ENCODE measurements at places on chromosomes 4 and X.
A peak's percentile ranks its signal among the peaks of the same experiment; 100 is the strongest.

DNA sequence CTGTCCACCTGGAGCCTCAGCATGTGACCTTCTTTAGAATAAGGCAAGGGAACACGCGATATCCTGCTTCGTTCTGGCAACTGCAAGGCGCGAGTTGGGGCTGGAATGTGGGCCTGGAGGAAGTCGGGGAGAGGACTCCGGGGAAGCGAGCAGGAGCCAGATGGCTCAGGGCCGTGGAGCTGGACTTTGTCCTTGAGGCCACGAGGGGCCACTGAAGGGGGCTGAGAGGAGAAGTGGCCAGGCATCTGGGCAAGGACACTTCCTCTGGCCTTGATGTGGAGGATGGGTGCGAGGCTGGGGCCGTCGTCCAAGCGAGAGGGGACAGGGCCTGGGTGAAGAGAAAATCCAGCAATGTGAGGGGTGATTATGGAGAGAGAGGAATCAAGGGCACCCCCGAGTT lies 12.2 kb upstream of the DUSP9 start:
- no peak for DNase-seq

GRCh38 chr4:158133551-158133950 lies 39.3 kb downstream of the GASK1B start:
- no peak for DNase-seq

- peak; percentile 54 for DNase-seq
Measured at GRCh38 chr4:108829966-108830492, 67.2 kb upstream of the ETNPPL start.

- no peak for DNase-seq
Measured at GRCh38 chrX:103773445-103773844, 3.2 kb upstream of the PLP1 start.

GRCh38 chr4:154427149-154427548 lies 64.5 kb downstream of the DCHS2 start:
- no peak for DNase-seq

DNA sequence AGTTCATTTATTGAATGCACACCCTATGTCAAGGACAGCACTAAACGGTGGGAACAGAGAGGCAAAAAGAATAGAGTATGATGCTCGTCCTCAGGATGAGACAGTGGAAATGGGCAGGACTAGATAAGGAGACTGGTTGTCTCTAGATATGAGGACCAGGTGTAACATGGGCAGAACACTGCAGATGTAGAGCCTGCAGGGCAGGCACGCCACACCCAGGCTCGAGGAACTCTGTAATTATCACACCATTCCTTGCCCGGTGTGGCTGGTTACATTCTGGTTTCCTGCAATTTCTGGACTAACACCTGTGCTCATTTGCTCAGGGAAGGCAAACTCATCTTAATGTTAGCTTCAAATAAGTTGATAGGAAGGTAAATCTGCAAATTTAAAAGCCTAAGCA lies 334.4 kb downstream of the DHX15 start:
- DNase-seq: no peak

GRCh38 chrX:150692831-150693724 lies at the start of gene MTMR1:
Gene MTMR1 (plus strand): TSS chrX:150693396. CDS start chrX:150693531, 135 bp downstream.
- DNase-seq: peak; percentile 14

DNA sequence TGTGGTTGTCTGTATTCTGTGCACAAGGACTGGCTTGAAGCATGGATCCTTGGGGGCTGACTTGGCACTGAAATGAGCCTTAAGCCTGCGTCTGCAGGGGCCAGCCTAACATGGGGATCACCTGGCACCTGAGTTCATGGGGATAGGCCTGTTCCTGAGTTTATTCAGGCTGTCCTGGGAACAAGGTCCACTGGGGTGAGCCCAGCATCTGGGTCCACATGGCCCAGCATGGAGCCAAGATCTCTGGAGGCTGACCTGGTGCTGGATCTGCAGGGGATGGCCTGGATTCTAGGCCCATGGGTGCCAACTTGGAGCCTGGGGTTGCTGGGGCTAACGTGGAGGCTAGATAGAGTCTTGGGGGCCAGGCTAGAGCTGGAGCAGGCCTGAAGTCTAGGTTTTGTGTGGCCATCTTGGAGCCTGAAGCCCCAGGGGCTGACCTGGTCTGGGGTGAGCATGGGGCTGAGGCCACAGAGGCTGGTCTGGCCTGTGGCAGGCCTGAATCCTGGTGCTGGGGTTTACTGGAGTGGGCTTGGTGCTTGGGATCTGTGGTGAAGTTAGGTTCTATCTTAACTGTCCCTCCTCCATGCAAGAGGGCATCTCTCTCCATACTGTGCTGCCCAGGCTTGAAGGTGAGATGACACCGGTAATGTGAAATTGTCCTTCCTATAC lies 652 bp upstream of the KLKB1 start:
- no peak for DNase-seq

DNA sequence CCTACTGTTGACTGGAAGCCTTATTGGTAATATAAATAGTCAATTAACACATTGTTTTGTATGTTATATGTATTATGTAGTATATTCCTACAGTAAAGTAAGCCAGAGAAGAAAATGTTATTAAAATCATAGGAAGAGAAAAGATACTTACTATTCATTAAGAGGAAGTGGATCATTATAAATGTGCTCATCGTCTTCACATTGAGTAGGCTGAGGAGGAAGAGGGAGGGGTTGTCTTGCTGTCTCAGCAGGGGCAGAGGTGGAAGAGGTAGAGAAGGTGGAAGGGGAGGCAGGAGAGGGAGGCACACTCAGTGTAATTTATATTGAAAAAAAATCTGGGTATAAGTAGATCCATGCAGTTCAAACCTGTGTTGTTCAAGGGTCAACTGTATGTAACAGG lies 10.6 kb downstream of the CDKL5 start:
- DNase-seq: no peak

- DNase-seq: peak; percentile 72
Measured at GRCh38 chr4:105843941-105844340, 51.3 kb upstream of the NPNT start.

- peak; percentile 51 for DNase-seq
Measured at GRCh38 chr4:105191621-105192210, 45.0 kb downstream of the TET2 start.

DNA sequence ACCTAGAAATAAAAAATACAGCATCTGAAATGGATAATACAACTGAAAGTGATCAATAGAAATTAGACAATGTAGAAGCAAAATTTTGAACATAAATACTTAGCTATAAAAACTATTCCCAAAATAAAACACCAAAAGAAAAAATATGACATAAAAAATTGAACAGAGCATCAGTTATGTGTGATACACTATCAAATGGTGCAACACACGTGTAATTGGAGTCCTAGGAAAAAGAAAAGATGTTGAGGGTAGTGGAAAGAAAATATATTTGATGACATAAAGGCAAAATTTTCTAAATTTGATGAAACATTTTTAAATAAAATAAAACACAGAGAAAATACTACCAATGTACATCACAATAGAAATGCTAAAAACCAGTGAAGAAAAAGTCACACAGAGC lies 63.1 kb downstream of the NPY2R start:
- no peak for DNase-seq

DNA sequence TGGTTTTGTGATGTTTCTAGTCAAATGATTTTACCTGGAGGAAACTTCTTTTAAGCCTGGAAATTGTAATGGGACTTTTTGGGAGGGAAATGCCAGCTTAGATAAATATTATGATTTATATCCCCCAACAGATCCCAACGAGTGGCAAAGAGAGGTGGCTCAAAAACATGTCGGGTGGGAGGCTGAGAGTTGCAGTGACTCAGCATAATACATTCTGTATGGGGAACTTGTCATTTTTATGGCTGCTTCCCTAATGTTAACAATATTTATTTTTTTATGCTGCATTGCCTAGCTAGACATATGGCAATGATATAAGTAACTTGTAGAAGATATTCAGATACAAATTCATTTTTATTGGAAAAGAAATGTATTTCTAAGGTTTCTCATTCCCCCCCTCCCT lies 219.0 kb downstream of the ARHGAP10 start:
- DNase-seq: peak; percentile 36

DNA sequence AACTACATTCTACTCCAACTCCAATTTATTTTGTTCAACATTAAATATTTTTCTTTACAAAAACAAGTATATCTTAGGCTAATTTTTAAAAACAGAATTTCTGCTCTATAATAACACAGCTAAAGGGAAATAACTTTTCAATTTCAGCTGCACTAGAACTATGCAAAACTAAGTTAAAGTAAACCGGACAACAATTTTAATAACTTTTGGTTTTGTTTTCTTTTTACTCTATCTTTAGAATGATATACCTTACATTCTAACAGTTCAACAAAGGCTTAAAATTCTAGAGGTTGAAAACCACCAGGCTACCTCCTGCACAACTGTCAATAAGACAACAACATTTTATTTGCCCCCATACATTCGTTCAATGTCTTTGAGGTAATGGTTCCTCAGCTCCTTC lies 18.7 kb upstream of the KCNE5 start:
- DNase-seq: no peak

DNA sequence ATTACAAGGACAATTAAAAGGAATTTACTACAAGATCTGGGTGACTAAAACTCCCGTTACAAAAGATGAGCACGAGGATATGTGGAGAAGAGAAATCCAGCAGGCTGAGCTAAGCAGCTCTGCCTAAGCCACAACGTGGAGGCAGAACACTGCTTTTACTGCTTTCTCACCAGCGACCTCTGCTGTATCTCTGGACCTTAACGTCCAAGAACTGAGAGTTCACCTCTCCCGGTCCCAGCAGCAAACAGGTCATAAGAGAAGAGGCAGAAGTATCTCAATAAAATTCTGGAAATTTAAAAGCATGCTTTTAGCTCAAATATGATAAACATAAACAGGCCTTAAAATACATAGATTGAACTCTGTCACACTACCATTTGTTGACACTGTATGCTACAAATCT lies 81.0 kb downstream of the ADGRA3 start:
- peak; percentile 52 for DNase-seq

GRCh38 chr4:184094532-184095159 lies 123.0 kb downstream of the ENPP6 start:
- no peak for DNase-seq

GRCh38 chr4:162793571-162793970 lies 373.1 kb downstream of the NAF1 start:
- DNase-seq: peak; percentile 16

GRCh38 chrX:132956421-132957210 lies 1.8 kb downstream of the HS6ST2 start:
- DNase-seq: no peak

DNA sequence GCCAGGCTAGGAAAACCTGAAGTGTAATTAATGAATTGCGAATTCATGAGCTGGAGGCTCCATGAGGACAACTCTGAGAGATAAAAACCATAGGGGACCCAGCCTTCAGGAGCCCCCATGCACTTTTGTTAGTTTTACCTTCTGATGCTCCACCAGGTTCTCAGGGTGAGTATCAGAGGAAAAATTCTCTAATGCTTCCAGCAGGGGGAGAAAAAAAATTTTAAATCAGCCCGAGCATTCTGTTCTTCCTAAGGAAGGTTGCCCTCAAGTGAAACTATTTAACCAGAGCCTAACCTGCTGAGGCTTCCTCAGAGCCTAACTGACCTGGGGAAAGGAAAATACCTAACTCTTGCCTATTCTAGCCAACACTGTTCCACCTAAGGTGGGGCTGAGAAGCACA lies 552.6 kb downstream of the PPARGC1A start:
- no peak for DNase-seq

GRCh38 chrX:18828832-18829404 lies 121.5 kb downstream of the PPEF1 start:
- peak; percentile 19 for DNase-seq

DNA sequence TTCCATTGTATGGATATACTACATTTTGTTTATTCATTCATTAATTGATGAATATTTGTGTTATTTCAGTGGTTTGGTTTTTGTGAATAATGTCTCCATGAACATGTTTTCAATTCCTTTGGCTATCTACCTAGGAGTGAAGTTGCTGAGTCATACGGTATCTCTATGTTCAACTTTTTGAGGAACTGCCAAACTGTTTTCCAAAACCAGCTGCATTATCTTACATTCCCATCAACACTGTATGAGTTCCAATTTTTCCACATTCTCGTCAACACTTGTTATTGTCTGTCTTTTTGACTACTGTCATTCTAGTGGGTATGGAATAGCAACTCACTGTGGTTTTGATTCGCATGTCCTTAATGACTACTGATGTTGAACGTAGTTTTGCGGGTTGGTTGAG lies 388.6 kb upstream of the MAGEB2 start:
- peak; percentile 34 for DNase-seq

DNA sequence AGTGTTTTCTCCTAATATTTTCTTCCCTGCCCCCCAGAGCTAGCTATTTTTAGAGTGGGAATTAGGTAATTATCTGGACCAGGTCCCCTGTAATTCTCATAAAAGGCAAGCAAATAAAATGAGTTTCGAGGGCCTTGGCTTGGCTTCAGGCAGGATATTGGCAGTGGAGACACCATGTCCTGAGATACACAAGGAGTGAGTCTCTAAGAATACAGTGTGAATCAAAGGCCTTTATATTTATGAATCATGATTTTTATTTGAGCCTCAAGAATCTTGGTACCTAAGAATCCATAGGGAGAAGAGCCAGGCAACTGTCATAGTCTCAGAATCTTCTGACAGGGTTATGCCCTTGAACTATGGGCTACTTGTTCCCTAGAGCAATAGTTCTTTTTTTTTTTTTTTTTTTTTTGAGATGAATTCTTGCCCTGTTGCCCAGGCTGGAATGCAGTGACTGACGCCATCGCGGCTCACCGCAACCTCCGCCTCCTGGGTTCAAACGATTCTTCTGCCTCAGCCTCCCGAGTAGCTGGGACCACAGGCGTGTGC lies 205.4 kb downstream of the LDB2 start:
- no peak for DNase-seq

DNA sequence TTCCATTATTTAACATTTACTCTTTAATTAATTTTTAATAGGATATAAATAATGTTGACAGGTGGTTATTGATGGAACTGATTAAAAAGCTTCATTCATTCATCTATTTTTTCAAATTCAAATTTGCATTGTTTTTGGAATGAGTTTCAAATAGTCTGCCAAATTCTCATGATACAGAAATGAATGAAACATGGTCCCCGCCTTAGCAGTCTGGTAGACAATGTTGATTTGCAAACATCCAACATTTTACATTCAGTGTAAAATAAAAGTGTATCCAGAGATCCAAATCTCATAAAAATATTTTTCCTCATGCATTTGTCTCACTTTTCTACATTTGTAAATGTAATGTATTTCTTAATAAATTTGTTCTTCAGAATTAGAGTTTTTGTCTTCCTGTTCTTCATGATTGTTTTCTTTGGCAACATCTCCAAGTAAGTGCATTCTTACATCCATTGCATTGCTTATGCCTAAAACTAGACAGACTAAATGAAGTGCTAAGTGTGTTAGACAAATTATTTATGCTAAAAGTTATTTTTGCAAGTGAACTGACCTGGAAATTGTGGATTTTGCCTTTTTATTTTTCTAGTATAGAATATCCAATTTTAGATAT lies 142.3 kb downstream of the PCDH18 start:
- peak; percentile 58 for DNase-seq

DNA sequence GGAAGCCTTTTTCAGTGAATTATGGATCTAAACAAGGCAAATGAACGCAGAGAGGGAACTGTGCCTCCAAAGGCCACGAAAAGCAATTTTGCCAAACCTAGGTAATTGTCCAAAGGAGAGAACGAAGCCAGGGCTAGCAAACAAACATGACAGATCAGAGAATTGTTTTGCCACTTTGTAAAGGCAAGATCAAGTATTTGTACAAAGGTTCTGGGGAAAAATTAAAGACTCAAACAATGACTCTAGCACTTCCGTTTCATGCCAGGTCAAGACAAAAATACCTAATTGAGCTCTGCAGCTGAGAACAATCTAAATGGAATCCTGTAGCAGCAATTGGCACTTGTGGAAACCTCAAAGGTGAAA lies 8.5 kb downstream of the RBM47 start:
- no peak for DNase-seq

- DNase-seq: peak; percentile 36
Measured at GRCh38 chr4:69773484-69773883, 13.1 kb upstream of the SULT1B1 start.

GRCh38 chr4:187321711-187322110 lies 598.1 kb upstream of the FAT1 start:
- DNase-seq: peak; percentile 52
